ENCODE measurements at places on chromosomes 7 and 10. TPM values are rescaled to one million over a fixed set of nuclear protein-coding genes. Genes with fewer than 3 reads are reported as not detected.

GRCh38 chr10:121926157-121926556 is 1.7 kb downstream of the ATE1 start:
- DNase-seq: no peak

DNA sequence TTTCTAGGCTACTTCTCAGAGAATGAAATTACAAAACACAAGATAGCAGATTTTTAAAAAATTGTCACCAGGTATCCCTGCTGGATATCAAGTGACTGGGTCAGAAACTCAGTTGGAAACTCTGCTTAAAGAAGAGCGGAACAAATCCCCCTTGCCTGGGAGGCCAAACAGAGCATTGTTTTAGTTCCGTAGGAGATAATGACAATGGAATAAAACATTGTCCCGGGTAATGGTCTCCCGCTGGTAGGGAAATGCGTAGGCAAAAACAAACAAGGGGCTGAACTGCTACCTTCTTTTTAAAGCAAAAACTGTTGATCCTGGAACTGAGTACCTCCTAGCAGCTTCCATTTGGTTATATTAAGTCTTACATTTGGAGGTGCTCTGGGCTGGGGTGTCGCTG is 21.3 kb upstream of the VAX1 start:
- DNase-seq: no peak

DNA sequence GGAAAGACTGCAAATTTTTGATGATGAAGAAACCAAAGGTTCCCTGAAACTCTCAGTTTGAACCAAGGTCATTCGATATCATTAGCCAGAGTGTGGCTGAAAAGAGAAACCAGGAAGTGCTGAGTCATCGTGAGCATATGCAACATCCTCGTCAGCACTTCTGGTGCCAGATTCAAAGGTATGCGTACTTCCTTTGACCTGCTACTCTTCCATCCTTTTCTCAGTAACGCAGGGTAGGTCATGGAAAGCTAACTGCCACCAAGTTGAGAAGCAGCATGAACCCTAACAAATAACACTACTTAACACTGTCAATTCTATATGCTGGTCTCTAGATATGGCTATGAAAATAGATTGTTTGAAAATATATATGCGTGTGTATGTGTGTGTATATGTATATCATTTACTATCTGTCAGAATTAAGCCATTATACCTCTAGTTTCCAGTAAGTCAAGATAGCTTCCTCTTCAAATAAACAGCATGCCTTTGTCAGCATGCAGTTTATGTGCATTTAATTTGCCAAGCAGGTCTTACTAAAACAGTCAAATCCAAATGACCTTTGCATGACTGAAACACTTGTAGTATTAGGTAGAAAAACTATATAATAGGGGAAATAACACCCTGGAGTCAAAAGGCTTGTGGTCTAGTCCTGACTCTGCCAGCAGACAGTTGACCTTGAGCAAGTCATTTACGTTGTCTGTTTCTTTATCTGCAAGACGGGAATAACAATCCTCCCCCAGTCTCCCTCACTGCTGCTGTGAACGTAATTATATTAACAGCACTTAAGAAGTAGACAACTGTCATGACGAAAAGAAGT is 26.4 kb downstream of the CDK6 start:
- peak; percentile 89 for DNase-seq

The MOGAT3 gene
- total RNA-seq: not detected

- peak; percentile 83 for DNase-seq
Observed at GRCh38 chr7:130996833-130997231, 262.8 kb upstream of the KLF14 start.

DNA sequence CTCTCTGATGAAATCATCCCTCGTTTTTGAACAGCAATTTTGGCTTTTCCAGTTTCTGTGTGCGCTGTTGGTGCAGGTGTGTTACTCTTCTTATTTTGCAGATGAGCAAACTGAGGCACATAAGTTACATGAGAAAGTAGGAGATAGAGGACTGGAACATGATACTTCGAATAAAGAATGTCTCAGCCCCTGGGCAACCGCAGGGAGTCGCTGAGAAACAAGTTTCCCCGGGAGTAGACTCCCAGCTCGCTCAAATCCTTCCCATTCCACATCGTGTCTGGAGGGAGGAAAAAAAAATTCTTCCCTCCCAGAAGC is 18.0 kb downstream of the MXI1 start:
- no peak for DNase-seq

DNA sequence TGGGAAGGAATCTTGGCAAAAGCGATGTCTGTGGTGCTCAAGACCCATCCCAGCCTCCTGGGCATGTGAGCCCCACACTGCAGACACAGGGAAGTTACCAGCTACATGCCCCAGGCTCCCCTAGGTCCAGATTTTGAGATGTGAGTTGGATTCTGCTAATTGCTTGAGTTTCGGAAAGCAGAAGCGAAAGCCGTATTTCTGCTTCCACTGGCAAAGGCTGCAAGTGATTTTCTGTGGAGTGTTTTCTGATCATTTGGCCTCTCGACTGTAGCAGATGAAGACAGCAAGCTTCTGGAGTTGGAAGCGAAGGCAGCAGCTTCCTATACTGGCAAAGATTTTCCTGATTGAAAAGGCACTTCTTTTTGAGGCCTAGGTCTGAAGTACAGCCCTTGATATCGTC is 29.6 kb downstream of the ANKRD16 start:
- no peak for DNase-seq

- no peak for DNase-seq
Observed at GRCh38 chr7:98655611-98656010, 38.5 kb downstream of the NPTX2 start.

The SFRP4 gene
- total RNA-seq: 0.77 TPM

DNA sequence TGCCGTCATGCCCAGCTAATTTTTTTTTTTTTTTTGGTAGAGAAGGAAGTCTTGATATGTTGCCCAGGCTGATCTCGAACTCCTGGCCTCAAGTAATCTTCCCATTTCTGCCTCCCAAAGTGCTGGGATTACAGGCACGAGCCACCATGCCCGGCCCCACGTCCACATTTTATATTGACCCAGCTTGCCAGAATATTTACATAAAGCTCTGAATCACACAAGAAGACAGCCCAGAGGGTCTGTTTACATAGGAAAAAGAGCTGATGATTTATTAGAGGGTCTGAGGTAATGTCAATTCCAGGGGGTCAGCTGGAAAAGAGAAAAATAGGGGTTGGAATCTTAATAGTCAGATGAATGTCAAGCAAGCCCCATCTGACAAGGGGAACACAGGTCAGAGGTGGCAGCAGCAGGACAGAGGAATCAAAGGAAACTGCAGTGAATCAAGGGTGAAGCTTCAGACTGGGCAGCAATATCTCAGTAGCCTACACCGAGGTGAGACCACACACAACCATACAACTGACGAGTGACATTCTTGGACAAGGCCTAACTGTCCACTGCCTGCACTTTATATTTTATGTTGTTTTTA is 15.8 kb upstream of the SLF2 start:
- no peak for DNase-seq

- DNase-seq: no peak
Observed at GRCh38 chr10:101972761-101973160, 83.2 kb downstream of the ARMH3 start.

The CFAP43 gene
- 0.69 TPM for total RNA-seq

- DNase-seq: no peak
Observed at GRCh38 chr10:102410429-102411073, 8.0 kb downstream of the PSD start.

DNA sequence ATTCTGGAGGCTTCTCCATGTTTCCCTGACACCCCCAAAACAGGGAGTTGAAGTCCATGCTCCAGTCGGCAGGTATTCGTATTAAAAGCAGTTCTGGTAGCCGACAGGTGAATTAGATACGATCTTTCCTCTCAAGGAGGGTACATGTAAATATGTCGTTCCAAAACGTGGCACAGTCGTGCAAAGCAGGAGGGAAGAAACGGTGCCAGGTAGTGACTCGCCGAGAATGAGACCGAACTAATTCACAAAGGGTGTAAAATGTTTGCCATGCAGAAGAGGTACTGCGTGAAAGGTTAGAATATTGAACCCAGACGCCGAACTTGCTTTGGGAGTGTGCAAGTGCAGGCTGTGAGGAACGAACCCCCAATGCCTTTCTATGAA is 483 bp downstream of the EDRF1 start:
- DNase-seq: no peak

The DENND2A gene
- 5.4 TPM for total RNA-seq

The OR13A1 gene
- not detected for total RNA-seq

DNA sequence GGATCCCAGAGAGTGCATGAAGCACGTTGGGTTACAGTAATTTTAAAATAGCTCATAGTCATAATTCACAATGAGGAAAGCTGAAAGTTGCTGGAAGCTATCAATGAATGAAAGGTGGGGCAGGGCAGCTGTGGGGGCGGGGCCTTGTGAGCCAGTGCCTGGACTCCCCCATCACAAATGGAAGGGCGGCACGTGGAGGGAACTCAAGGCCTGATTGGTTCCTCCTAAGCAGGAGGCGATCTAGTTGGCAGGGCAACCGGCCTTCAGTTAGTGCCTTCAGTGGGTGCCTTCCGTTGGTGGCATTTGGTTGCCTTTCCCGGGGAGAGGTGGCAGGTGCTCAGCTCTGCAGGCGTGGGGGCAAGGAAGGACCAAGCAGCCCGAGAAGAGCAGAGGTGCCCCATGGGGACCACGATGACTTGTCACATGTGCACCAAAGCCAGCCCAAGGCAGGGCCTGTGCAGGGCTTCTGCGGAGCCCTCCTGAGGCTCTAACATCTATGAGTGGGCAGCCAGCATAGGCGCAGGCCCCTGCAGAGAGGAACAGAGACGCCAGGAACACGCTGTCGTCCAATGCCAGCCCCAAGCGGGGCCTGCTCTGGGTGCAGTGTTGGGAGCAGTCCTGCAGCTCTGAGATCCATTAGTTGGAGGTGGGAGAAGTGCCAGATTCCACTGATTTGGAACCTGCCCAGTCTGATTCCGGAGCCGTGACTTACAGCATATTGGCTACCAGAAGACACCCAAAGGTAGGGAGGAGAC is 59.8 kb upstream of the PDSS1 start:
- peak; percentile 4 for DNase-seq

The FANK1 gene
- 3.1 TPM for total RNA-seq
